ENCODE measurements at places on chromosomes 16 and 17.

GRCh38 chr16:23163921-23164320, 14.7 kb upstream of the USP31 start:
- DNase-seq = no peak

GRCh38 chr16:74830648-74831047, 56.0 kb upstream of the FA2H start:
- no peak for DNase-seq

GRCh38 chr17:34899643-34900291, 61.5 kb downstream of the CCT6B start:
- no peak for DNase-seq

DNA sequence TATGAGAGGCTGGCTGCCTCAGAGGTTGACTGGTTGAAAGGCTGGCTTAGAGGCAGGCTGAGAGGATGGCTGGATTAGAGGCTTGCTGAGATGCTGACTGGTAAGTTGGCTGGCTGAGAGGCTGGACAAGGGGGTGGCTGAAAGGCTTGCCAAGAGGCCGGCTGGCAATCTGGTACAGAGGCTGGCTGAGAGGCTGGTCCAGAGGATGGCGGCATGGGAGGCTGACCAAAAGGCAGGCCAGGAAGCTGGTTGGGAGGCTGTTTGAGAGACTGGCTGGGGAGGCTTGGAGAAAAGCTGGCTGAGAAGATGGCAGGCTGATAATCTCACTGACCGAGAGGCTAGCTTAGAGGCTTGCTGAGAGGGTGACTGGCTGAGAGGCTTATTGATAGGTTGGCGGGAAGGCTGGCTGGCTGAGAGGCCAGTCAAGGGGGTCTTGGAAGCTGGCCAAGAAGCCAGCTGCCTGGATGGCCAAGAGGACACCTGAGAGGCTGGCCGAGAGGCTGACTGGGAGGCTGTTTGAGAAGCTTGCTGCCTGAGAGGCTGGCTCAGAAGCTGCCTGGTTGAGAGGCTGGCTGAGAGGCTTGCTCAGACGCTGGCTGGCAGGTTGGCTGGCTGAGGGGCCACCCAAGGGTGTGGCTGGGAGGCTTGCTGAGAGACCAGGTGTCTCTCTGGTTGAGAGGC, 34.2 kb upstream of the ACSM2B start:
- DNase-seq = no peak

GRCh38 chr17:81457917-81458555, 54.6 kb downstream of the ACTG1 start:
- DNase-seq = no peak

- no peak for DNase-seq
These were observed 10.4 kb downstream of the DNAAF8 start for GRCh38 chr16:4744555-4745273.

DNA sequence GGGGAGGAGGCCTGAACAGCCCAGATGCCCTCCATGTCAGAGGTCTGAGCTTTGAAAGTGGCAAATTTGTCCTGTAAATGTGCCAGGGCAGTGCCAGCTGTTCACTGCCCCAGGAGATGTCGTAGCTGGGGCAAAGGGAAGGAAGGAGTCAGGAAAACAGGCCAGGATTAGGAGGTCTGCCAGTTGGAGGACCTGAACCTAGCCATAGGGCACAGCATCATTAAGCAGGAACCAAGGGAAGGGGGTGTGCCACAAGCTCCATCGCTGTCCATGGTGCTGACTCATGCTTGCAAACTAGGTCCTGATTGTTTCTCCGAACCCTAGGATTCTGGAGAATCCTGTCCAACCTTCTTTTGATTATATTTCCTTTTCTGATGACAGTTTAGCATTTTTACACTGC, 124.2 kb downstream of the TMEM132E start:
- no peak for DNase-seq

GRCh38 chr17:62630365-62631085, 3.1 kb downstream of the MRC2 start:
- DNase-seq = no peak

DNA sequence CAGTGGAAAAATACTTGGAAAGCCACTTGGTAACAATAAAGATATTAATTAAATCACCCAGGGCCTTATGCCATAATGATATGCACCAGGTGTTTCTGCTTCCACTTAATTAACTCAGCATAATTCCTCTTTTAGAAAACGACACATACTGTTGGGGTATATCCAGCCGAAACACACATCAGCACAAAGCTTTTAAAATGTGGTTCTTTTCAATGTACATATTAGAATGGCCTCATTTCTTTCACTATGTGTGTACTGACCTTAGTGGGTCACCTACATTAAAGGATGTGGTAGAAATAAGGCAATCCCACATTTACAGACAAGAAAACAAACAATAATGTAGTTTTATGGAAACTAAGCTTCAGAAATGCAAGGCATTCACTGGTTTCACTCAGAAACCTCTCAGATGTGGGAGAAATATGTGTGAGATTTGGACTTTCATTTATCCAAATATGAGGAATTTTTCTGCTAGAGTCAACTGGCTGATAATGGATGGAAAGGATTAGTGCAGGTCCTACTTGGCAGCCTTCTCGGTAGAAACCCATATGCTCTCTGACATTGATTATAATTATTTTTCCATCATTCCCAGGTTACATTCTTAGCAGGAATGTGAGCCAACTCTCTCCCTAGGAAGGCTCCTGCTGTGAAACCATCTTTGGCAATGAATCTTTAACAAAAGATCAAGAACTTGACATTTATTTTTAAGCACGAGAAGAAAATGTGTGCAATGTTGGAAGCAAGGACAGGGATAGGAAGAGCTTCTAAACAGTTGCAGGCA, 66.7 kb upstream of the DHX40 start:
- no peak for DNase-seq

DNA sequence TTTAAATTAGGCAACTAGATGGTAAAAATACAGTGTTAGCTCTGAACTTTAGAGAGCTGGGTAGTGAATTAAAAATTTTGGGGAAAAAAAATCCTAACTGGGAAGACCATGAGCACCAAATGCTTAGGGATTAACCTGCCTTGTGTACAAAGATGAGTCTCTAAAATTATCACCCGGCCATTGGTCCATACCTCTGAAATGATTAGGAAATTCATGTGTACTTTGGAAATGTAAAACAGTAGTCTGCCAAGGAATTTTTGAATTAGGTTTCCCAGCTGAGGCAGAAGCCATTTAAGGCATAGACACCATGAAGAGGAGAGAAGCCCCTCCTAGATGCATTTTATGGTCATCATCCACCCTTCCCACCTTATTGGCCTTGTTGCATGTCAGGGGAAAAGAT, 670.5 kb upstream of the SALL1 start:
- no peak for DNase-seq

DNA sequence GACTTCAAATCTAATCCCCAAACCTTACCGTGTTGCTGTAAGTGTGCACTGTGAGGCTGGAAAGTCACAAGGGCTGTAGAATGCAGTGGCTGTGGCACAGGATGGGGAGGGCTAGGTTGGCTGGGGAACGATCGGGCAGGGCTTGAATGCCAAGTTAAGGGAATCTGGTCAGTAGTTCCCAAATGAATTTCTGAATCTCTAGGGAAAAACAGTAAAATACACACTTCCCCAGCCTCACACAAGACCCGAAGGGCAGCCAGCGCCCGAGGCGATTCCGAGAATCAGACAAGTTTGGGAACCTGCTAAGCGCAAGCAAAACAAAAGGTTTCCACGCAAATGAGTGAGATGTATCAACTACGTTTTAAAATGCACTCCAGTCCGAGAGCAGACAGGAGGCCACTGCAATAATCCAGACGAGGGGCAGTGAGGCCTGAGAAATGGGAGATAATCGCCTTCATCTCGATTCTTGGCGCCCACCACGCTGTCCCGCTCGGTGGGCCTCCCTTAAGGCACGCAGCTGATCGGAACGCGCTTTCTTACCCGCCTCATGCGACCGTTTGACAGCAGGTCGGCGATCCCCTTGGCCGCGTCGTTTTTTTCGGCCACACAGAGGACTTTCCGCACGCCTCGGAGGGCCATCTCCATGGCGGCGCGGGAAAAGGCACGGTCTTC, 599 bp downstream of the TOP3A start:
- no peak for DNase-seq

DNA sequence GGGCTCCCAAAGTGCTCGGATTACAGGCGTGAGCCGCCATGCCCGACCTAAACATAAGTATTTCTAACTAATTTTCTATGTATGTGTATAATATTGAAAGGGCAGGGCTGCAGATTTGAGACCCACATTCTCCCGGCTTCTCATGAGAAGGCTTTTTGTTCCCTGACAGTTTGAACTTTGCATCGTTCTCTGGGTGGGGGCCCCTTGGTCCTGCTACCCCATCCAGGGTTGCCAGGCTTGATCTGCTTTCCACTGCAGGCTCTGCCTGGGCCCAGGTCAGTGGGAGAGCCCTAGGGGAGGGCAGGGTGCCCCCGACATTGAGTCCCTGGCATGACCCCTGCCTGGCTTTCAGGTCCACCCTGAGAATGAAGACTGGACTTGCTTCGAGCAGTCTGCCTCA, 32.3 kb downstream of the SEC14L5 start:
- no peak for DNase-seq
